ENCODE measurements at places on chromosomes 6 and 20. TPM values are rescaled to one million over a fixed set of nuclear protein-coding genes. Genes with fewer than 3 reads are reported as not detected.

E2F3 gene
- 13.5 TPM for total RNA-seq

MYL9 gene
- 20.2 TPM for total RNA-seq

DTNBP1 gene
- 11.6 TPM for total RNA-seq

IRF4 gene
- total RNA-seq, result 0.45 TPM

MAP7 gene
- total RNA-seq, result 28.2 TPM

KIF13A gene
- 20.3 TPM for total RNA-seq

LY6G6C gene
- not detected for total RNA-seq

OR2B2 gene
- total RNA-seq, result not detected

PSORS1C2 gene
- not detected for total RNA-seq

PCSK2 gene
- not detected for total RNA-seq

EXOC2 gene
- 12.3 TPM for total RNA-seq

PCK1 gene
- total RNA-seq, result 0.09 TPM

ADGRF5 gene
- total RNA-seq, result not detected

RSPH9 gene
- total RNA-seq, result 0.16 TPM

POFUT1 gene
- total RNA-seq, result 37.7 TPM

SYCP2L gene
- 3.3 TPM for total RNA-seq

MUC22 gene
- total RNA-seq, result 0.03 TPM

RAET1L gene
- total RNA-seq, result 0.40 TPM

TRAPPC3L gene
- total RNA-seq, result not detected

SLC4A11 gene
- 7.5 TPM for total RNA-seq

PBOV1 gene
- not detected for total RNA-seq

TULP1 gene
- total RNA-seq, result not detected

PGC gene
- total RNA-seq, result not detected

Measured in A549 treated with CORT108297 at 1 μM for 4 hours (cell line).